ENCODE measurements at places on chromosomes 13 and 19.

DNA sequence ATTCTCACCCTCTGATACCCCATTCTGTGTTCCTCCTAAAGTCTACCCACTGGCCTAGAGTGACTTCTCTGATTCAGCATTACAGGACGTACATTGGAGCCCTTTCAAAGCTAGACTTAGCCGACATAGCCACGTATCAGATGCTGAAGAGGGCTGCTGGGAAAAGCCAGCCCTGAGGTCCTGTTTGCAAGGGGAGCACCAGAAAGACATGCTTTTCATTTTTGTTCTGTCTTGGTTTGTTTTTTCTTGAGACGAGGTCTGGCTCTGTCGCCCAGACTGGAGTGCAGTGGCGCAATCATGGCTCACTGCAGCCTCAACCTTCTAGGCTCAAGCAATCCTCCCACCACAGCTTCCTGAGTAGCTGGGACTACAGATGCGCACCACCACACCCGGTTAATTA, 6.3 kb upstream of the ZSWIM4 start:
- DNase-seq = no peak

- DNase-seq = no peak
Observed at GRCh38 chr19:1130771-1131717, 27.2 kb downstream of the GPX4 start.

DNA sequence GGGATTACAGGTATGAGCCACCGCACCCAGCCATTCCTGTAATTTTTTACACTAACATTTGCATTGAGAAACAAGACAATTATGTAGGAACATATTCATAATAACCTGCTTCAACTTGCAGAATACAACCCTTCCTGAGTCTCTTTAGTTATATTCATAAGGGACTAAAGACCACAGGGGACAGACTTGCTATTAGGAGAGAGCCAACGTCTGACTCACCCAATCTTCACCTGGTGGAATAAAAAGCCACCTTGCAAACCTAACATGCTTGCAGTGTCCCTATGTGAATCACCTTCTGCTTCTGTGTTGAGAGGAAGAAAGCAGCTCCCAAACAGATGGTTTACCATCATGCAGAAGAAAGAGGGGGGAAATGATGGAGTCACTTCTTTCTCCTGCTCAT, 456.1 kb downstream of the PCDH9 start:
- no peak for DNase-seq

DNA sequence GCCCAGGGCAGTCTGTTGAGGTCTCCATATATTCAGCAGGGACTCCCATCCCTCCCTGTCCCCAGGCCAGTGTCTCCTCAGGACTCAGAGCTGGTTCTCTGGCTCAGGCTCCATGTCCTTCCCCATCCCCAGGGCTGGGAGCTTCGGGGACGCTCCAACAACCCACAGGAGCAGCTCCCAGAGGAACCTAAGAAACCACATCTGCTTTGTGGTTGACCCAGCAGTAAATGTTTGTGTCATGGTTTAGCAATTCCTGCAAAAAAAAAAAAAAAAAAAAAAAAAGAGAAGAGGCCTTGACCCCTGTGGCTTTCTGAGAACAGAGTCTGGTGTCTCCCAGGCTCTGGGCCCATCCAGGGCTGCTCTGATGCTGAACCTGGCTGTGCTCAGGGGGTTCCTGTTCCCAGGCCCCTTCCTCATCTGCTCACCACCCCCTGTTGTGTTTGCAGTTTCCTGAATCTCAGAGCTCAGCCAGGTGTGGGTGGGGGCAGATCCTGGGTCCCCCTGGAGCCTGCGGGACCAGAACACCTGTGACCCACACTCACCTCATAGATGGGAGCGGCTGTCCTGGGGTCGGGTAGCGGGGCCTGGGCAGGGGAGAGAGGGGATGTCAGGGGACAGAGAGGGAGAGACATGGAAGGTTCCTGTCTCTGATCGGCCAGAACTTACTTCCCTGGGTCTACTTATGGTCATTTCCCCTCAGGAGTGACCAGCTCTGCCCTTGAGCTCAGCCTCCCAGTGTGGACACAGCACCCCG, 25.2 kb upstream of the CEACAM1 start:
- no peak for DNase-seq

DNA sequence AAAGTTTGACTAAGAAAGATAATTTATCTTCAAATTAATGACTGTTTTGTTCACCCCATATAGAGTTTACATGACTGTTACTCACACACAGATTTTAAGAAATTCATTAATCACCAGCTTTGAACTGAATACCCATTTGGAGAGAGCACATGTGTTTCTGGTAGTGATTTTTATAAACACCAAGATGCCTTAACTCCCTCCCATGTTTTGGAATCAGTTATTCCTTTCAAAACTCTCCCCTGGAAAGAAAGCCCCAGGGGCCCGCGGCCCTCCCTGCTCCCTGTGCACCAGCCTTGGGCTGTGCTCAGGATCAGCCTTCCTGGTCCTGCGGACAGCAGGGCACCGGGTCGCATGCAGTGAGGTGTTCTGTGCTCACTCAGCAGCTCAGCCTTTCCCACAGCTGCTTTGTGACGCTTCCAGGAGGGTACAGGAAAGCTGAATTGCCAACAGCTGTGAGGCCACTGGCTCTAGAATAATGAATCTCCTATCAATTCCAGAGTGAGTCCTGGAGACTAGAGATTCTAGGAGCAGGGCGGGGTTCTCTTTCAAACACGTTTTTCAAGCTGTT, 483.2 kb downstream of the EFNB2 start:
- DNase-seq = no peak

DNA sequence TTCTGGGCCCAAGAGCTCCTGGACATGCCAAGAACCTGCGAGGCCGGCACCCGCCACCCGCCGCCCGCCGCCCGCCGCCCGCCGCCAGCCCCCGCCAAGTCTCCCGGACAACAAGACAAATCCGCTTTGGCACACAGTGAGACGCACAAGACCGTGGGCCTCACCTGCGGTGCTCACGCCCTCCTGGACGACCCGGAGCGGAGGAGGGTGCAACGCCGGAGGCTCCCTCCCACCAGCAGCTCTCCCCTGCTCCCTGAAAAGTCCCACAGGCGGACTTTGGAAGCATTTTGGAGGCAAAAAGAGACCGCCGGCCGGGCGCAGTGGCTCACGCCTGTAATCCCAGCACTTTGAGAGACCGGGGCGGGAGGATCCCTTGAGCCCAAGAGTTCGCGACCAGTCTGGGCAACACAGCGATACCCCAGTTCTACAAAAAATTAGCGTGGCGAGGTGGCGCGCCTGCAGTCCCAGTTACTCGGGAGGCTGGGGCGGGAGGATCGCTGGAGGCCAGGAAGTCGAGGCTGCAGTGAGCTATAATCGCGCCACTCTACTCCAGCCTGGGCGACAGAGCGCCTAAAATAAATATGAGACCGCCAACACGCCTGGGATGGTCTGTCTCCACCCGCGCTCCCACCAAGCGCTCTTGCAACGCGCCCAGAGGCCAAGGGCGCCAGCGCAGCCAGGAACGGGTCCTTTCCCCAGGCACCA, 783 bp downstream of the RHPN2 start:
- no peak for DNase-seq

DNA sequence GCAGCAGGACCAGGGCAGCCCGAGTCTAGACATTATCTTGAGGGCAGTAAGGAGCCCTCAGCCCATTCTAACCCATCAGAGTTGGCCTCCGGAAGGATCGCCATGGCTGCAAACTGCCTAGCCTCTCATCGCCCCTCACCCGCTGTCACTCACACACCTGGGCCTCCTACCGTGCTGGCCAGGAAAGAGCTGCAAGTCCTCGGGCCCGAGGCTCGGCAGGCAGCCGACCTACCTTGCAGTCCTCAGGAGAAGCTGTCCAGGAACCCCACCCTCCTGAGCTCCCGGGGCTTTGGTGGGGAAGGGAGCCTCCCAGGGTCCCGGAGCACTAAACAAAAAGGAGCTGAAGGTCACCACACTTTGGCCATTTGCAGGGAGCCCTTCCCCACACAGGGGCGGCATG, 46.8 kb downstream of the CCNE1 start:
- no peak for DNase-seq

- no peak for DNase-seq
Observed at GRCh38 chr13:50873467-50873866, 30.0 kb upstream of the DLEU7 start.

- no peak for DNase-seq
Observed at GRCh38 chr13:19959141-19959830, 759 bp downstream of the ZMYM2 start.

- DNase-seq = no peak
Observed at GRCh38 chr19:14411938-14412245, 7.2 kb downstream of the DDX39A start.

- DNase-seq = no peak
Observed at GRCh38 chr13:60335531-60335930, 61.5 kb upstream of the TDRD3 start.

DNA sequence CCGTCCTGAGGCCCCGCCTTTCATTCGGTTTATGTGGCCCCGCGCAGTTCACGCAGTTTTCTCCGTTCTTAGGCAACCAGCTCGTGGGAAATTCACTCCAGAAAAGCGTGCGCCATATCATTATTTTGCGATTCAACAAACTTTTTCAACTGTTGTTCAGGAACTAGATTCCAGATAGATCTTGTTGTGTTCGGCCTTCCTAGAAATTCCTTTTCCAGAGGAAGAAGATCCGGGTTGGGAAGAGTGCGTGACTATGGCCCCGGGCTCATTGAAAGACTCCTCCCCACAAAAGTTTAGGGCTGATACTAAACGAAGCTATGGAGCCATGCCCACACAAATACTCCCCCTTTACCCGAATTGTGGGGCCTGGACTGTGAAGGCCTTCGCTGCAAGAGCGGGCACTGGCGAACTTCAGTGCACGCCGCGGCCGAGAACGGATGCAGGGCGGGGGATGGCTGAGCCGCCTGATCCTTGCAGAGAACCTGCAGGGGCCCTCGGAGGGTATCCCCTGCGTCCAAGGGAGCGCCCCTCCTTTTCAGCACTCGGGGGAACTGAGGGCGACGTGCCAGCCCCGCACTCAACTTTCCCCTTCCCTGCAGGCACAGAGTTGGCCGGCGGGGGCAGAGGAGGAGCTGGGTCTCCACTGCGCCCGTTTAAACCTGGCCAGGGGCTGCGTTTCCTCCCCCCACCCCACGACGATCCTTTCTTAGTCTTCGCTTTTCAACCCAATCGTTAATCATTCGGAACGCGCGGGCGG, 904 bp upstream of the SOX1 start:
- DNase-seq = no peak

GRCh38 chr13:63048653-63049052, 1633.0 kb upstream of the PCDH20 start:
- DNase-seq = no peak

DNA sequence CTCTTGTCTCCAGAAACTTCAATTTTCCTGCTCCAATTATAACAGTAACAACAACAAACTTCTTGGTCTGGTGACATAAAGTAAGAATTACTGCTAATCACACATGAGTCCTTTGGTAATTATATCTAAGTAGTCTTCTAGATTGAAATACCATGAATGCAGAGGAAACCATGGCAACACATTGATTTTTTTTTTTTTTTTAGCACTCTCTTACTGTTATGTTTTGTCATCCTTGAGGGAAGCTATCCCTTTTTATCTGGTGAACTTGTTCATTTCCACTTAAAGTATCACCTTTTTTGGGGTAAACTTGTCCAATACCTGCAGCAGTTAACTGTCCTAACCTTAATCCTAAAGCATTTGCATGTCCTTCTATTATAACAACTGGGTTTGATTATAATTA, 256.3 kb downstream of the B3GLCT start:
- DNase-seq = no peak

DNA sequence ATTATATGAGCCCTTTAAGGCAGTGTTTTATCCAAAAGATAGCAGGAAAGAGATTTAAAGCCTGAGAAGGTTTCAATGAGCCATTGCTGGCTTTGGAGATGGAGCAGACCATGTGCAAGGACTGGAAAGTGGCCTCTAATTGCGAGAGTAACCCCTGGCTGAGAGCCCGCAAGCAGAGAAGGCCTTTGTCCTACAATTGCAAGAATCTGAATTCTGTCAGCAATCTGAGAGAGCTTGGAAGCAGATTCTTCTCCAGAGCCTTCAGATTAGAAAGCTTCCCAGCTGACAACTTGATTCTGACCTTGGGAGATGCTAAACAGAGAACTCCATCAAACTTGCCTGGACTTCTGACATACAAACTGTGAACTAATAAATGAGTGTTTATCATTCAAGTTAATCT, 528.7 kb upstream of the KLF12 start:
- DNase-seq = no peak

DNA sequence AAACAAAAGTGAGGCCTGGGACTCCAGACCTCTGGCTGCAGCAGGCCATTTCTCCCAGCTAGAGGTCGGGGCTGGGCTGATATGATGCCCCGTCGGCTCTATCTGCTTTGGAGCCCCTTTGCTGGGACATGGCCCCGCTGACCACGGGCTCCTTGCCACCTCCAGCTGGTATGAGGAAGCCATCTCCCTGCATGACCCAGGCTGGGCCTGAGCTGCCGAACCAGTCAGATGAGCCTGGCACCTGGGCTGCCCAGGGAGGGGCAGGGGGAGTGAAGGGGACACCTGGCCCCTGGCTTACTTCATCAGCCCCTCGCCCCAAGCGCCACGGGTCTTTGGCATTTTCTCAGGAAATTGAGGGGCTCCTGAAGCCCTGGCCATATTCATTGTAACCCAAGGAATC, 7.8 kb downstream of the ZSWIM4 start:
- no peak for DNase-seq

- no peak for DNase-seq
Observed at GRCh38 chr13:42777467-42777866, 3.9 kb upstream of the FAM216B start.

GRCh38 chr13:31150315-31150985, 11.3 kb downstream of the HSPH1 start:
- no peak for DNase-seq

DNA sequence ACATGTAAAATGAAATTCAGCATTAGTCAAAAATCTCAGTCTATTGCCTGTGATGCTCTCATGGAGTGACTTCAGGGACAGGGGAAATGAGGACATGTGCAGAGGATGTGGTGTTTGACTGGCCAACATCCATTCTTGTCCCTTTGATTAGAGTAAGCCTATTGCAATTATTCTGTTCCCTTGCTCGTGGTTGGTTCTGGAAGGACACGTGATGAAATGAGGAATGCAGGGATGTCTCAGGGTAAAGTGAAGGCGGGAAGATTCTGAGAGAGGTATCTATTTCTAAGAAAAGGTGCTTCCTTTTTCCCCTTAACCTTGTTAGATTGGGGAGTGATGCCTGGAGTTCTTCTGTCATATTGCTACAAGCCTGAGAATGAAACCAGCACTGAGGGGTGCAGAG, 37.1 kb upstream of the CNMD start:
- DNase-seq = no peak

Measured in cortex of kidney (tissue), 1 donor.